ENCODE measurements at places on chromosomes 3 and 15. TPM values are rescaled to one million over a fixed set of nuclear protein-coding genes. Genes with fewer than 3 reads are reported as not detected.

NR2E3 gene
- not detected for total RNA-seq

DNA sequence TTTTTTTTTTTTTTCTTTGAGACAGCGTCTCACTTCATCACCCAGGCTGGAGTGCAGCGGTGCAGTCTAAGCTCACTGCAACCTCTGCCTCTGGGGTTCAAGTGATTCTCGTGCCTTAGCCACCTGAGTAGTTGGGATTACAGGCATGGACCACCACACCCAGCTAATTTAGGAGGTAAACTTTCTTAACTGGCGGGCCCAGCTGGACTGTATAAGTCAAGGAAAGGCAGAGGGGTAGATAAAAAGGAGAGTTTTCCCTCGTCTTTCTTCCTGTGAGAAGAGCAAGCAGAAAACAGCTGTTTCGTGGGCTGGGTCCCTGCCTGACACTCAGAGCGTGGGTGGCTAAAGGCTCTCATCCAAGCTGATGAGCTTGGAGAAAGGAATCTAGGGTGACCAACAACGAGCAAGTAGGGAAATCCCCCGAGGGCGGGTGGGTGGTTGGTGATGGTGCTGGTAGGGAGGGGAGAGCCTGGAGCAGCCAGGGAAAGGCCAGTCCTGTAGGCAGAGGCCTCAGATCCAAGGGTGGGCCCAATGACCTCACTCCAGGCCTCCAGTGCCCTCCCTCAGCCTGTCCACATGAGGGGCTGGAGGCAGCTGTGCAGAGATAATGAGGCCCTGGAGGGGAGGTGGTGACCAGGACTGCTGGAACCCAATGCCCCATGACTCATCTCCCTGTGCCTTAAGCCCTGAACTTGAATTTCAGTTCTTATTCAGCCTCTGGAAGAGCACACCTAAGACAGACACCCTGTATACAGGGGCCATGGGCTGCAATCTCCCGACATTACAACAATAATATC lies 43.1 kb upstream of the LIMD1 start:
- no peak for DNase-seq

- peak; percentile 94 for DNase-seq
Observed at GRCh38 chr3:15332405-15333098, at the start of gene SH3BP5. Gene SH3BP5, minus strand, starts transcription at chr3:15332586. Its CDS starts 178 bp downstream, at chr3:15332408.

GRCh38 chr3:30232142-30232541 lies 374.3 kb upstream of the TGFBR2 start:
- DNase-seq, result no peak

- no peak for DNase-seq
Observed at GRCh38 chr15:44101286-44101685, 93.8 kb downstream of the FRMD5 start.

GRCh38 chr3:187986514-187986934 lies 167.4 kb upstream of the LPP start:
- no peak for DNase-seq

C3orf49 gene
- total RNA-seq, result not detected

DNA sequence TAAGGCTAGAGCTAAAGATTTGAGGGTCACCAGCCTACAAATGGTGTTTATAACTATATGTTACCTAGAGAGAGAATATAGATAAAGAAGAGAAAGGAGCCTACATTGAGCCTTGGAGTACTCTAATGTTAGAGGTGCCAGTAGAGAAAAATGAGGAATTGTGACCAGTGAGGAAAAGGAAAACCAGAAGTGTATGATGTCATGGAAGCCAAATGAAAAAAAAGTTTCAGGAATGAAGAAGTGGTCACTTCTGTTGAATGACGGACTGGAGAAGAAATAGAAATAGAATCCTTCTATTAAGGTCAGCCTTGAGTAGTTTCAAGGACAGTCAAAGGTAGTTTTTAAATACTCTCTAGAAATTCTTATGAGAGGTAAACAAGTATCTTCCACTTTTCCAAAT lies 51.2 kb upstream of the MLF1 start:
- no peak for DNase-seq

DNA sequence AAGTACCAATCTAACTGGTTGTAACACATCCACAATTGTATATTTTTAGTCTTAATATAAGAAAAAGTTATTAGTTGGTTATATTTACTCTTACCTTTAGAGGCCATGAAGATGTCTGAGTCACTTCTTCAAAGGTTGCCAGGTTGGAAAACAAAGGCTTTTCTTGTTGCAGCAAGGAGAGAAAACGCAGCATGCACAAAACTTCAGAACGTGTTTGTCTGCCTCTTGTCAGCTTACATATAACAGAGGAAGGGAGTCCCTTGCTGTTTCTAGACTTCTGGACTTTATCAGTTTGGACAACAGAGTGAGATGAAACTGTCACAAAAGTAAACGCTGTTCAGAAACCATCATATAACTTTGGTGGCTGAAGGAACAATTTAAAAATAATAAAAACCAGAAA lies at the start of gene PLSCR5:
Gene PLSCR5 (minus strand): TSS at position 241 of the 400 bp plus-strand sequence. CDS start 134 bp downstream, at position 107.
- no peak for DNase-seq

DNA sequence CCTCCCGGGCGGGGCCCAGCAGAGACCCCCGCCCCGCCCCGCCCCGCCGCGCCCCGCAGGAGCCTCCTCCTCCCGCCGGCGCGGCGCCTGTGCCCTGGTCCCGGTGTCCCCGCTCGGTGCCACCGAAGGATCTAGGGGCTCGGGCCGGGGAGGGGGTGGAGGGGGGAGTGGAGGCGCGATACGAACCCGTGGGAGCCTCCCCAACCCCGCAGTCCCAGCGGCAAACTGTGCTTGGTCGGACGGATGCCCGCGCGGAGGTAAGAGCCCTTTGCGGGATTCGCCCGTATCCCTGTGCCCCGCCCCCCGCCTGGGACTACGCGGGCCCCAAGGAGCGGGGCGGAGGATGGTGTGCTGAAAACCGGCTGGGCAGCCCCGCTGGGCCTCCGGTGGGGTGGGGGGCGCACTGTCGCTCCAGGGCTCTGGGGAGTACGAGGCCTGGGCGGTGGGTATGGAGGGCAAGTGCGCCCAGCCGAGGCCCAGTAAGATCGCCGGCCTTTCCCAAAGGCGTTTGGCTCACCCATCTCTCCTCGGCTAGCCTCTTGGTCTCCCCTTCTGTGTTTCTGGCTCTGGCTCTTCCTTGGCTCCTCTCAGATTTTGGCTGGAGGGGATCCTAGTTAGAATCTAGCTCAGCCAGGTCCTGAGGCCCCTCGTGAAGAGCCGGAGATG lies 65.6 kb upstream of the POLG start:
- no peak for DNase-seq

- no peak for DNase-seq
Observed at GRCh38 chr15:49045751-49046219, 461 bp downstream of the SECISBP2L start.

DNA sequence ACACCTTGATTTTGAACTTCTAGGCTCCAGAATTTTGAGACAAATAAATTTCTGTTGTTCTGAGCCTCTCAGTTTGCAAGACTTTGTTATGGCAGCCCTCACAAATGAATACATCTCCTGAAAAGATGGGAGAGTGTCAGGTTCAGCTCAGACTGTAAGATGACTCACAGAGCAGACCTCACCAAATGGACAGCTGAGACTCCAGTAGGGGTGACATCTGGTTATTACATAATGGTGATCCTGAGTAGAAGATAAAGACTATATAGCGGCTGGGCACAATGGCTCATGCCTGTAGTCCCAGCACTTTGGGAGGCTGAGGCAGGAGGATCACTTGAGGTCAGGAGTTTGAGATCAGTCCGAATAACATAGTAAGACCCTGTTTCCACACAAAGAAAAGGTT lies 26.2 kb upstream of the MTMR14 start:
- no peak for DNase-seq

DNA sequence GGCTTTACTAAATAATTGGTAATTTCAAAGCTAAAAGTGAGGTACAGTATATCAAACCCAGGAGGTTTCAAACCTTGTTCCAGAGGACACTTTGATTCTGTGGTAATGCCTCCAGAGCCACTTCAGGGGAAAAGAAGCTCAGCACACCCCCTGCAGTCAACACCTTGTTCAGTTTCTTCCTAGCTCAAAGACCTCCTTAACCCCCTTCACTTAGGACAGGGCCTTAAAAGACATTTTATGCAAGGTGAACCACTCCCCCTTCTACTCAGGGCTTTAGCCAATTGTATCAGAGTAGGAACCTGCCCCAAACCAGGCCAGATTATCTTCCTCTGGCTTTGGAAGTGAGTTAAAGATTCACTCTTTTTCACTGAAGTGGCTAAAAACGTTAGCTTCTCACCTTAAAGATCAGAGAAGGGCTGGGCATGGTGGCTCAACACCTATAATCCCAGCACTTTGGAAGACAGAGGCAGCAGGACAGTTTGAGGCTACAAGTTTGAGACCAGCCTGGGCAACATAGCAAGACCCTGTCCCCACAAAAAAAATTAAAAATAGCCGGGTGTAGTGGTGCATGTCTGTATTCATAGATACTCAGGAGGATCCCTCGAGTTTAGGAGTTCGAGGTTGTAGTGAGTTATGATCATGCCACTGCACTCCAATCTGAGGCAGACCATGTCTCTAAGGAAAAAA lies 3.4 kb downstream of the DENND6A start:
- no peak for DNase-seq

FBXW12 gene
- not detected for total RNA-seq

C3orf52 gene
- total RNA-seq, result 3.6 TPM

GRCh38 chr3:4311496-4311895 lies 8.3 kb downstream of the SETMAR start:
- no peak for DNase-seq

- DNase-seq, result no peak
Observed at GRCh38 chr15:29316422-29316821, 46.8 kb upstream of the NSMCE3 start.

GTF2E1 gene
- total RNA-seq, result 12.8 TPM

GOLGA8M gene
- 5.8 TPM for total RNA-seq

REC114 gene
- total RNA-seq, result not detected

DNA sequence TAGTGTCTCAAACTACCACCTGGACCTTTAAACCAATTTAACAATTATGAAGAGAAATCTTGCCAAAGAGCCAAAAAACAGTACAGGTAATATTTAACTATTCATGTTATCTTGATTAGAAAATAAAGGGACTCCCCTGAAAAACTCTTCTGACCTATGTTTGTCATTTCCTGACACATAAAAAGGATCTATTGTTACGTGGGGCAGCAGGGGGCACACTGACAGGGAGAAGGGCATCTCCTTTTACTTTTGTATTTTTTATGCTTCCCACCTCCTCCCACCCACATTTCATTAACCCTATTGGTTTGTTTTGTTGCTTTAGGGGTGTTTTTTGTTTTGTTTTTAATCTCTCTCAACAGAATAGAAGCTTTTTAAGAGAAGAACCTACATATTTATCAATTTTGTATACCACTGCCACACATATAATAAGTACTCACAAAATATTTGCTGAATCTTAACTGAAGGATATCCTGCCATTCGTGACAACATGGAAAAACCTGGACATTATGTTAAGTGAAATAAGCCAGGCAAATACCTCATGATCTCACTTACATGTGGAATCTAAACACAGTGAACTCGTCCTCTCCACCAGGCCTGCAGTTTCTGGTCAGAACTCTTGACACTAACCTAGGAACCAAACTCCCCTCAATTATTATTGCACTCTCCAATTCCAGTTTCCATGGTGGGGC lies 17.7 kb downstream of the STAG1 start:
- no peak for DNase-seq

SNRPA1 gene
- 40.8 TPM for total RNA-seq

- DNase-seq, result no peak
Observed at GRCh38 chr15:93527374-93528050, 438.5 kb upstream of the RGMA start.

SEC22A gene
- total RNA-seq, result 11.4 TPM

WDR53 gene
- total RNA-seq, result 7.3 TPM

DNA sequence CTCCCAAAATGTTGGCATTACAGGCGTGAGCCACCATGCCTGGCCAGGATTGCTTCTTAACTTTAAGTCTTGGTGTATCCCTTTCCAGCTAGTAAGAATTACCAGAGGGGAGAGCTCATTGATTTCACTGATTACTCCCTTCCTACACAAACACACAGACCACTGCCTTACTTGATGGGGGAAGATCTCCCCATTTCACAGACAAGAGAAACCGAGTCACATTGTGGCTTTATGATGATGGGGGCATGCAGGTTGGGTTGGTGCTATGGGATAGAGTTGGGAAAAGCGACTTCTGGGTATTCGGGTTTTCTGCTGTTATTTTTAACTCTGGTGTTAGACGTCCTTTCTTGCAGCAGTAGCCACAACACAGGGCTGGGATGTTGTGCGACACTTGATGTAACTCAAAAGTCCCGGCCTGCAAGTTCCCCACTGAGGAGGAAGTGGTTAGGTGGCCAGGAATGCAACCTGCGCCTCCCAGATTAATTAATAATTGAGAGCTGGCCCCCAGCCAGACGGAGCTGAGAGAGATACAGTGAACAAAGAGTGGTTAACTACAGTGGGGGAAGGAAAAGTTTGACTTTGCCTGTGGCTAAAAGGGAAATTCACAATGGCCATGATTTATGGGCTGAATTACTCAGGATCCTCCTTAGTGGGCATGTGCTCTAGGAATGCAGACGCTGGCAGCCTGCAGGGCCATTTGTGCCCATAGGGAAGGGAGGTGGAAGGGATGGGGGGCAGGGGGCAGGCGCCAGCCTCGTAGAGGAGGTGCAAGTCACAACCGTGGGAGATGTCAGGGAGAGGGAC lies 63.6 kb downstream of the SMAD6 start:
- no peak for DNase-seq

CHDH gene
- total RNA-seq, result 1.4 TPM

- DNase-seq, result no peak
Observed at GRCh38 chr15:64755427-64755940, 19.9 kb downstream of the RBPMS2 start.

- DNase-seq, result no peak
Observed at GRCh38 chr3:106381939-106382335, 513.1 kb upstream of the CBLB start.

TUBGCP4 gene
- 13.5 TPM for total RNA-seq

ZNF619 gene
- total RNA-seq, result 3.6 TPM

GRCh38 chr3:113985541-113985940 lies 37.7 kb downstream of the ZDHHC23 start:
- no peak for DNase-seq

- DNase-seq, result no peak
Observed at GRCh38 chr3:68148447-68148846, 494.0 kb upstream of the SUCLG2 start.

GRCh38 chr3:65781594-65781993 lies 257.1 kb downstream of the MAGI1 start:
- DNase-seq, result no peak
